ENCODE measurements at places on chromosomes 7 and 10. TPM values are rescaled to one million over a fixed set of nuclear protein-coding genes. Genes with fewer than 3 reads are reported as not detected.

GRCh38 chr10:23081891-23082290 lies 13.5 kb upstream of the MSRB2 start:
- no peak for DNase-seq

DNA sequence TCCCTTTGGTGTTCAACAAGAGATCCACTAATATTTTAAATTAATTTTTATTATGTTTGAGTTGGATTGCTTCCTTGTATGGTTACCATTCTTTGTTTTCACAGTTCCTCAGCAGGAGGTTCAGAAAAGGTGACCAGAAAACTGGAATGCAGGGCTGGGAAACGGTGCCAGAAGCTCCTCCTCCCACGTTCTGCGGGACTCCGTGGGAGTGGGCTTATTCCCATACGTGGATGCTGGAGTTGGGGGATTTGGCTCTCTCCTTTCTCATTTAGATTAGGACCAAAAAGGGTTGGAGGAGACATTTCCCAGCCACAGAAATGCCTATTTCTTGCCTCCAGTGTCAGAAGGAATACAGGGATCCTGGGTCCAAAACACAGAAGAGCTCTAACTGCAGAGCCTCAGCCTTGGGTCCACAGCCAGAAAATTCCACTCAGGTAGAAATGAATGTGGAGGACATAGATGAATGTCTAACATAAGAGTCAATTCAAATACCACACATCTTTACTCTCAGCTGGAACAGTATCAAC lies 56.0 kb downstream of the SORBS1 start:
- DNase-seq, result no peak

- DNase-seq, result no peak
These were observed 7.7 kb downstream of the EPHB4 start for GRCh38 chr7:100819586-100819985.

- DNase-seq, result no peak
These were observed 9.0 kb downstream of the TACR2 start for GRCh38 chr10:69407621-69408301.

- no peak for DNase-seq
These were observed 144.5 kb downstream of the PPP1R3A start for GRCh38 chr7:113774182-113774807.

DNA sequence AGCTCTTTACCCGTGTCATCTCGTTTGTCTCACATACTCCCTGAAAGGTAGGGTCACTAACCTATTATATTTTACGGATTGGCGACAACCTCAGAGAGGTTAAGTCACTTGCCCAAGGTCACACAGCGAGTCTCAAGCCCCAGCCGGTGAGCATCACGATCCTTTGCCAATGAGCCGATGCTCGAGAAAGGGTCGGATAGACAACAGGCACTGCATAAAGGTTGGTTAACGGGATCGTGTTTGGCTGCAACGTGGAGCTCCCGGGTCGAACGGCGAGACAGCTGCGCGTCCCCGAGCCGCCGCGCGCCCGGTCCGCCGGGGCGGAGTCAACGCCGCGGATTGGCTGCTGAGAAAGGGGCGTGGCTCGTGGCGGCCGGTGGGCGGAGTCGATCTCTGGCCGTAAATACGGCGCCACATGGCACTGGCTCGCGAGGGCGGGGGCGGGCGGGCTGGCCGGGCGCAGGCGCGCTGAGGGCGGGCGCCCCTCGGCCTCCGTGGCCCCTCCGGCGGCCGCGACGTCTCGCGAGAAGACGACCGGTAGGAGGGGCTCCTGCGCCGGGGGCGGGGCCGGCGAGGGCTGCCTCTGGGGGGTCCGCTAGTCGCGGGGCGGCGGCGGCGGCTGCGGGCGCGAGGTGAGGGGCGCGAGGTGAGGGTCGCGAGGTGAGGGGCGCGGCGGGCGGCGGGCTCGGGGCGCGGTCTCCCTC lies at the start of gene CHST12:
Gene CHST12, plus strand, starts transcription at position 598 of the 704 bp plus-strand sequence. CDS start 29,029 bp downstream, outside the sequence.
- DNase-seq, result peak; percentile 91

GRCh38 chr10:110317866-110318850 lies 13.4 kb upstream of the SMNDC1 start:
- DNase-seq, result no peak

- DNase-seq, result no peak
These were observed 159.2 kb upstream of the PLXNA4 start for GRCh38 chr7:132735476-132735875.

- no peak for DNase-seq
These were observed 29.4 kb downstream of the LSMEM1 start for GRCh38 chr7:112510001-112510742.

GRCh38 chr7:38658921-38659320 lies 27.7 kb upstream of the AMPH start:
- no peak for DNase-seq

BBIP1 gene
- total RNA-seq, result 29.0 TPM

FOXI2 gene
- total RNA-seq, result not detected

SYT15 gene
- 1.1 TPM for total RNA-seq

WDFY4 gene
- 488 TPM for total RNA-seq

Data from activated B cell treated with CpG ODN at 0.5 μM for 24 hours (primary cell).